ENCODE measurements at places on chromosomes 2 and 18.

DNA sequence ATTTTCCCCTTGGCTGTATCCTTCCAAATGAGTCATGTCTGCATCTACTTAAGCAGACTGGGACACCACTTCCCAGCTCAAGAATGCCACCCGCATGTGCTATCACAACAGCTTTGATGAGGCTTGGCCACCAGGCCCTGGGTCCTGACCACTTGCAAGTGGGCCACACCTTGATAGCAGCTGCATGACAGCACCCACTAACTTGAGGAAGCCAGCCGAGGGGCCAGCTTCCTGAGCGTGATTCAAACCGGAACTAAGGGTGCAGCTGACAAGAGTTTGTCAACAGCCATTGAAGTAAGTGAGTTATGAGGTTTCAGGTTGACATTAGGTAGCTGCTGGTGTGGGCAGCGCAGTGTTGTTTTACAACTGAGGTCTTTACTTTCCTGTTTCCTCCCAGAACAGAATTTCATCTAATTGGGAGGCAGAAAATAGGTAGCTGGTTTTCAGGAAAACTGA is 54.4 kb downstream of the EPHA4 start:
- peak; percentile 85 for DNase-seq

DNA sequence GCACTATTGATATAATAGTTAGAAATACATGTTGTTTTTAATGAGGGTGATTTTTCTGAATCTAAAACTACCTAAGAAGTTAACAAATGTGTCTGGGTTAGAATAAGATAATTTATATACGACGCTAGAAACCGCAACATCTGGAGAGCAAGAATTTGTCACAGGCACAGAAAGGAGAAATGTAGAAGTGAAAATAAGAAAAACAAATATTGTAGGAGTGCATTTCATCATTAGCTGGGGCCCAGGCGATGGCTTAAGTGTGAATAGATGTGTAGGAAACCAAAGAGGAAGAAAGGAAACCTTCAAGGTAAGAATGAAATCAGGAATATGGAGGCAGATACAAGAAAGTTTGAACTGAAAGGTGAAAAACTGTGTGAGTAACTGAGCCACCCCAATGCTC is 90.3 kb downstream of the LRP2 start:
- no peak for DNase-seq

GRCh38 chr2:203789618-203790017 is 78.0 kb upstream of the CTLA4 start:
- no peak for DNase-seq

GRCh38 chr2:39874236-39874635 is 95.2 kb upstream of the THUMPD2 start:
- DNase-seq: no peak

All from activated gamma-delta T cell treated with Interleukin-2 at 50 U/mL for 16 hours (primary cell).